SW 1271 (cell line): ENCODE measurements at places on chromosomes 5 and 9.

- no peak for DNase-seq
Measured at GRCh38 chr5:137142346-137142745, 356.8 kb downstream of the SPOCK1 start.

DNA sequence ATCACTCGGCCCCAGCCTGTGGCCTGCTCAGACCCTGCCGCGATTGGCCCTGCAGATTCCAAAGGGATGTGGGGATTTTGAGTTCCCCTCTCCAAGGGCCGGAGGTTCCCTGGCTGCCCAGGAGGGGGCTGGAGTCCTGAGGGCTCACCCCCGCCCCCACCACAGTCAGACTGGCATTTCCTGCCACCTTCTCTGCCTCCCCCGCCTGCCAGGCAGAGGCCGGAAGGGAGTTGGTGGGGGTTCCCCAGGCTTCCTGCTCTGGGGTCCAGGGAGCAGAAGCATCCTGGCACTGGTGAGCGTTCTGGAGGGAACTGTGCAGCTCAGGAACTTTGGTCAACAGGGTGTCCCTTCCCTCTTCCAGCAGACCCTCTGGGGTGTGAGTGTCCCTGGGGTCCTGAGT lies 70.6 kb downstream of the RXRA start:
- DNase-seq: peak; percentile 46

DNA sequence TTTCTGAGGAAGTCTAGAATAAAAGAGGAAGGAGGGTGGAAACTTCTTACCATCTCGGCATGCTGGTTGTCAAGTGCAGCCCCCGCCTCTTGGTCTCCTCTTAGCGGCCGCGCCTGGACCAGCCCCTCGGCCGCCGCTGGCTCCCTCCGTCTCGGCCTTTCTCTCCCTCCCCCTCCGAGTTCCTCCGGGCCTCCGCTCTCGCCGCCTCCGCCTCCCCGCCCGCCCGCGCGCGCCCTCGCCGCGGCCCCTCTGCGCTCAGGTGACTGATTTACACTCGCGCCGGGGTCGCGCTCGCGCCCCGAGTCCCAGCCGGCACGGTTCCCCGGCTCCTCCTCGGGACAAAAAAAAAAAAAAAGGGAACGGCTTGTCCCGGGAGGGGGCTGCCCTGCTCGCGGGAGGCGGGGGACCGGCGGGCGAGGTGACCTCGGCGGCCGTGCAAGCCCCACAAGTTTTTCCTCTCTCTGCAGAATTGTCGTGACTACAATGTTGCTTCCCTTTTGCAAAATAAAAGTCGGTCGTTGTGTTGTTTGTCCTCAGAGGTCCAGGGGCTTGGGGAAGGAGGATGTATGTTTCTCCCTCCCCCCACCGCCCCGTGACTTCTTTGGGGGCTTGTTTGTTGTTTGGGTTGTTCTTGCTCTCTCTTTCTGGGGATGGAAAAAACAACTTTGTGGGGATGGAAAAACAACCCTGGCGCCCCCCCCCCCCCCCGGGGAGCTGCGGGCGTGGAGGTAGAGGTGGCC lies at the start of gene BNC2:
BNC2 (minus strand) TSS at position 75 of the 740 bp plus-strand sequence; CDS start at position 53, 22 bp downstream.
- no peak for DNase-seq

DNA sequence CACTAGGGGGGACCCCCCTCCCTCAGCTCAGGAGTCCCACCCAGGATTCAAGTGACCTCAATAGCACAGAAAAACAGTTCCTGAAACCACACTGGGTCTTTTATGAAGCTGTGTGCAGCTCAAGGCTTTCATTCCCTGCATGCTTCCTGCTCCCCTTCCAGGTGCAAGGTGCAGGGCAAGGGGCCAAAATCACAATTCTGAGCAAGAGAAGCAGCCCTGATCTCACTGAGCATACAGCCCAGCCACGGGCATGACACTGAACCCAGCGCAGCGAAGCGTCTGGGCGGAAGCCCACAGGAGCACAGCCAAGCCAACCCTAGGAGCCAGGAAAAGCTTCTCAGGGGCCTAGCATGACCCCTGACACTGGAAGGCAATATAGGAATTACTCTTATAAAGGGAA lies 62.9 kb downstream of the IRX2 start:
- DNase-seq: no peak

DNA sequence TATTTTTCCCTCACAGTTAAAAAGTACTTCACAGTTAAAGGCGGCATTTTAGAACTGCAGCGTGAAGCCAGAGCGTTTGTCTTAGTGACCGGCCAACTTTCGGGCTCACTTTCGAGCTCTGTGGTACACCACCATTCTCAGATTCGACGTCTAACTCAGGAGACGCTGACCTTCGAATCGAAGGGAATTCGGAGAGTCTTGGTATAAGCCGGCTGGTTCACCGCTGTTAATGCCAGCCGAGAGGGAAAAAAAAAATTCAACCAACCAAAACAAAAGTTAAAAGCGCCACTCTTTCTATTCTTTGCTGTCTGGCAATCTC lies 544 bp upstream of the SNX24 start:
- DNase-seq: no peak

- no peak for DNase-seq
Measured at GRCh38 chr9:4276856-4277255, 23.0 kb downstream of the GLIS3 start.

DNA sequence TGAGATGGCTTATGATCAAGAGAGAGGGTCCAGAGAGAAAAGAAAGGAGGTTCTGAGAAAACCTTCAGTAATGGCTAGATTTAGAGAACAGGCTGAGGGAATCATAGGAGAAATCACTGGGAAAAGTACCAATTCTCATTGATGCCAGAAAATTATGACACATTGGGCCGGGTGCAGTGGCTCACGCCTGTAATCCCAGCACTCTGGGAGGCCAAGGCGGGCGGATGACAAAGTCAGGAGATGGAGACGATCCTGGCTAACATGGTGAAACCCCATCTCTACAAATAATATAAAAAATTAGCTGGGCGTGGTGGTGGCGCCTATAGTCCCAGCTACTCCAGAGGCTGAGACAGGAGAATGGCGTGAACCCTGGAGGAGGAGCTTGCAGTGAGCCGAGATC lies 29.5 kb upstream of the PLIN2 start:
- no peak for DNase-seq

GRCh38 chr5:158869092-158869491 lies 230.6 kb downstream of the EBF1 start:
- DNase-seq: no peak

GRCh38 chr9:134032456-134033222 lies 7.4 kb downstream of the BRD3OS start:
- no peak for DNase-seq

DNA sequence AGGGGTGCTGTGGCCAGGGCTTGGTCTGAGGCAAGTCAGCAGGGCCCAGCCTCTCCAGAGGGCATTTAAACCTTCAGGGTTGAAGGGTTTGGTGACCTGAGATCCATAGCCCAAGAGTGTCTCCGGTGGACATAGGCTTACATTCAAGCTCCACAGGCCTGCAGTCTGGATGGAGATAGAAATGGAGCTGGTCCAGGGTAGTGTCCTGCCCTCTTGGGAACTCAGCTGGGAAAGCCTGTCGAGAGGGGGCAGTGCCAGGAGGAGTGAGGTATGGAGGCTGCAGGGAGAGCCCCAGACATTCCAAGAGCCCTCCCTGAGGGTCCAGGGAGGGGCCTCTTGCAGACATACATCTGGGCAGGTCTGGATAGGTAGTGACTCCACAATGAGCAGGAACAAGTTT lies 177.0 kb upstream of the MVB12B start:
- no peak for DNase-seq

GRCh38 chr5:39801306-39801705 lies 376.5 kb upstream of the DAB2 start:
- no peak for DNase-seq

DNA sequence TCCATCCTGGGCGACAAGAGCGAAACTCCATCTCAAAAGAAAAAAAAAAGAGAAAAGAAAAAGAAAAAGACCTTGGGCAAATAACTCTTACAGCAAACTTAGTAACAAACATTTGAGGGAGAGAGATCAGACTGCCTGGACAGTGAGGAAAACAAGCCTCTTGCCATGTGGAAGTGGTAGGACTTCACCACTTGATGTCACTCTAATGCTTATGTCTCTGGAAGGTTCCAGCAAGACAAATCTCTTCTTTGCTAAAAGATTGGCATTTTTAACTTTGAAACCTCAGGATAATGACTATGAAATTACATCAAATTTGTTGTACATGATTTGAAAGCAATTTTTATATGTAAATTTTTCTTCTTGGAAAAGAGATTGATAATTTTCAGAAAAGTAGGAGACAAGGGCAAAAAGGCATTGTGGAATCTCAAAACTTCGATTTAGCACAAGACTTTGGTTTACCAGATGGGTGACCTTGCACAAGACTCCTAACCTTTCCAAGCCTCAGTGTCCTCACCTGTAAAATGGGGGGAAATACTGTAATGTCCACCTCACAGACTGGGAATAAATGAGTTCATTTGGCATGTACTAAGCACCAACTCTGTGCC lies 5.4 kb downstream of the ACTL7B start:
- DNase-seq: no peak

- DNase-seq: no peak
Measured at GRCh38 chr9:127716412-127716811, 533 bp downstream of the TTC16 start.

GRCh38 chr5:14593326-14594021 lies 11.9 kb downstream of the OTULINL start:
- no peak for DNase-seq

DNA sequence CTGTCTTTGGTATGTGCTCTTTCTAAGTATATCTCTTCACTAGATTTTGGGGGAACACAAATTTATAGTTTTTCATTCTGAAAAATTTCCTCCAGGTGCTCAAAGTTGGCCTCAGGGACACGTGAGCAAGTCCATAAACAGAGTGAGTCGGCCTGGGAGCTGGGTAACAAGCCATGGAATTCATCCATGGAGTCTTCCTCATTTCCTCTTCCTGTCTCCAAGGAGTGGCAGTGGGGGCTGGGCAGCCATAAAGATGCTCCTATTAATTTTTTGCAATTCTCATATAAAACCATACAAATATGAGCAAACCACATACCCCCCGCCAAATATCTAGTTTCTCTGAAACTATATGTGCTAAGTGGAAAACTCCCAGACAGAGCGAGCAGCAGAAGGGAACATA lies 136.6 kb upstream of the OTULINL start:
- DNase-seq: no peak

DNA sequence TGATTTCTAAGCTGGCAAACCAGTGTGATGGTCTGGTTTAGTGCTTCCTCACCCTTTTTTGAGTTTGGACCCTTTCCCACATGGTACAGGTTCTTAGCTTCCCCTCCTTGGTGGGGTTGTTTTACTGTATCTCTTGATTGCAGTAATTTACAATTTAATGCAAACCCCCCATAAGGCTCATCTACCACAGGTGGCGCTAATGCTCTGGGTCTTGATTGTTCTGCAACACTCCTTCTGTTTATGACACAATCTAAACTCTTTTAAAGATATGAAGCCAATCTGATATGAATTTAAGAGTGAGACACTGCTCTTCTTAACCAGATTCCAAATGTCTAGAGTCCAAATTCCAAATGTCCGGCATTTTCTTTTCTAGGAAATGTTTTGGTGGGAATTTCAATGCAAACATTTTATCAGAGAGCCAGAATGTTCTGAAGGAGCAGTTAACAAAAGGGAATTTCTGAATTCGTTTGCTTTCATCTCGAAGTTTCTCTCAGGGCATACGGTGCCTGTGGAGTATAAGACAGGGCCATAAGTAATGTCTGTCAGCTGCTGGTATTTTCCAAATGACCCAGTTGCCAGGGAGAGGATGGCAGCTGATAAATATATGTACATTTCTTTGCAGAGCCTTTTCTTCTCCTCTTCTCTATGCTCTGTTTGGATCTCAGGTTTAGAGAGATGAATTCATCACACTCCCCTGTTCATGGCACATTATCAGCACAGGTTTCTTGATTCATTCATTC lies 246.8 kb downstream of the ARHGAP26 start:
- peak; percentile 63 for DNase-seq

DNA sequence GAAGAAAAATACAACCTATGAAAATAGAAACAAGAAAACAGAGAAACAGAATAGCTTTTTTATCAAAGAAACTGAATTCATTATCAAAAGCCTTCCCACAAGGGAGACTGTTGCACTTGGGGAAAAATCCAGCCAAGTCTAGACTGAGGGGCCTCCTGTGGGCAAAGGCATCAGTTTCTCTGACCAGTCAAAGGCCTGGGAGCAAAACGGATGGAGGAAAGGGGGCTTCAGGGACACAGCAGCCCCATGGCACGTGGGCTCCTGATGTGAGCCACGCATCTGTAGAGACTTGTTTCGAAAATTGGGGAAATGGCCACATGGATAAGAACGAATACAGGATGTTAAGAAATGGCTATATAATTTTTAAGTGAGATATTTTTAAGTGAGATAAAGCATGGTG lies 21.1 kb downstream of the ZDHHC11B start:
- DNase-seq: no peak

DNA sequence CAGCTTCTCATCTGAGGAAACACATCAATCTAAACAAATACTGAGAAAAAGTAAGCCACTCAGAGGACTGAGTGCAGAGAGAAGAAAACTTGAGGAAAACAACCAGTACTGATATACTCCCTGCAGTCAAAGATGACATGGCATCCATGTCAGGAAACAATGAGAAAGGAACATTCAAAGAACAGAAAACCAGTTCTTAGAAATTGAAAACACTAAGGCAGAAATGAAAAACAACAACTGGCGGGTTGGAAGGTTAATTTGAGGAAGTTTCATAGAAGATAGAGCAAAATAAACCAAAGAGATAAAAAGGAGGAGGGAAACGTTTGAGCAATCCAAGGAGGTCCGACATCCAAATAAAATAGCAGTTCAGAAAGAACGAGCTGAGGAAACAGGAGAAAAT lies 475.2 kb downstream of the HINT1 start:
- DNase-seq: no peak

- DNase-seq: no peak
Measured at GRCh38 chr9:105877721-105878120, 183.4 kb downstream of the TMEM38B start.

- DNase-seq: no peak
Measured at GRCh38 chr9:38413283-38413682, 11.0 kb downstream of the IGFBPL1 start.

DNA sequence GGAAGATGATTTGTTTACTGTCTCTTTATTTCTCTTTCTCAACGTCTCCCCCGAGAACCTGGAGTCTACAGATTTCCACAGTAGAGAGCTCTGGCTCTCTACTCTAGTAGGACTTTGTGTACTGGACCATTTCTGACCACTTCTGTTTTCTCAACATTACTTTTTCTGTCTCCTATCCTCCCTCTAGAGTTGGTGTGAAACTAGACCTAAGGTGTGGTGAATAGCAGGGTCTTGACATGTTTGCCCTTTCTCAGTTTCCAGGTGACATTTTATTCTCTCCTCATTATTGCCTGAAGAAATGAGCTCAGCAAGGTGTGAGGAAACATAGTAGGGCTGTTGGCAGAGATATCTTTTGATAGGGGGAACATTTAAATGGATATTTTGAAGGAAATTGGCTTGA lies 62.1 kb upstream of the IL6ST start:
- DNase-seq: no peak

DNA sequence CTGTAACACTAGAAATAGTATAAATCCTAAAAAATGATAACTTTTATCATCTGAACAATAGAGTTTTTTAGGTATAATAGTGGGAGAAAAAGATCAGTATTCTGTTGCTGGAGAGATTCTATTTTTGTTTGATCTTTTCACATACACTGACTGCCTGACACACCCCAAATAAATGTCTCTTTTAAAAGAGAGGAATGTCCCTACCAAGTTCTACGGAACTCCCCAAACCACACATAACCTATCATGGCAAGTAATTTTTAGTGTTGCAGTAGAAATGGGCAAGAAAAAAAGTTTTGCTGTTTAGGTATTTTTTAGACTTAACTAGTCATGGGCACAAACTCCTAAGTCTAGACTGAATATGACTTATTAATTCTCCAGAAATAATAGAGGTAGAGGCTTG lies 139.1 kb downstream of the ELAVL2 start:
- DNase-seq: no peak

GRCh38 chr9:93567271-93567959 lies 9.0 kb upstream of the PHF2 start:
- no peak for DNase-seq

- DNase-seq: no peak
Measured at GRCh38 chr5:139636207-139636792, 11.8 kb upstream of the CXXC5 start.
